Stomach (tissue), 19 donors: ENCODE measurements at places on chromosomes 5 and 9. TPM values are rescaled to one million over a fixed set of nuclear protein-coding genes. Genes with fewer than 3 reads are reported as not detected.

The KCNMB1 gene
- 1.7 TPM for polyA plus RNA-seq

The SPINK13 gene
- polyA plus RNA-seq = not detected

The BDP1 gene
- polyA plus RNA-seq = 7.2 TPM

- no peaks in the 10 kb centered on the region for H3K4me1 ChIP-seq
- H3K36me3 ChIP-seq = no peaks in the 10 kb centered on the region
Measured at GRCh38 chr5:12467799-12468198, 563.6 kb upstream of the CTNND2 start.
